ENCODE measurements at places on chromosomes 13 and 19.
A peak's percentile ranks its signal among the peaks of the same experiment; 100 is the strongest.

- DNase-seq: no peak
Measured at GRCh38 chr19:18321734-18322102, 1.2 kb downstream of the LSM4 start.

DNA sequence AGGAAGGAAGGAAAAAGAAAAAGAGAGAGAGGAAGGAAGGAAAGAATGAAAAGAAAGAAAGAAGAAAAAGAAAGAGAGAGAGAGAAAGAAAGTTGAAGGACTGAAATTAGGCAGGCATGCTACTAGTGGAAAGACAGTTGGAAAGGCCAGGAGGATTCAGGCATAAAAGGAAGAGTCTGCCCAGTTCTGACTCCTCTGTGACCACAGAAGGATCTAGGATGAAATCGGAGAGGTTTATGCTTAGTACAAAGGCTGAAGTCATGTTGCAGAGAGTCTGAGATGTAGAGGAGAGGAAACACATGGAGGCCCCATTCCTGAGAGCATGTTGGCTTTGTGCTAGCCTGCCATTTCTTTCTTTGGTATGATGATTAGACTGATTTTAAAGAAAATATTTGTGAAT, 246.5 kb upstream of the ARGLU1 start:
- no peak for DNase-seq

- no peak for DNase-seq
Measured at GRCh38 chr19:3803114-3803888, 17.1 kb upstream of the MATK start.

DNA sequence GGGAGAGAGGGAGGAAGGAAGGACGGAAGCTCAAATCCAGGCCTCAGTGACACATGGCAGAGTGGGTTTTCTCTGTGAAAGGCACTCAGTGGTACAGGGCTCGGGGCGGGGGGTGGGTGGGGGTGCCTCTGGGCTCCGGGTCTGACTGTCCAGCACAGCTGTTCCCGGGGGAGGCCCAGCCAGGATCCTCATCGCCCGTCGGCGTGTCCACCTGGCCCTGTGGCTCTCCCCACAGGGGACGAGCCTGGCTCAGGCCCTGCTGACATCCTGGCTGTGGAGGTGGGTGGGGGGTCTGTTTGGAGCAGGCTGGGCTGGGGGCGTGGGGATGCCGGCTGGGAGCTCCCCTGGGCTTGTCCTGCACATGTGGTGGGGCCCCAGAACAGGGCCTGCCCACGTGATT, 18.2 kb upstream of the MATK start:
- DNase-seq: no peak

DNA sequence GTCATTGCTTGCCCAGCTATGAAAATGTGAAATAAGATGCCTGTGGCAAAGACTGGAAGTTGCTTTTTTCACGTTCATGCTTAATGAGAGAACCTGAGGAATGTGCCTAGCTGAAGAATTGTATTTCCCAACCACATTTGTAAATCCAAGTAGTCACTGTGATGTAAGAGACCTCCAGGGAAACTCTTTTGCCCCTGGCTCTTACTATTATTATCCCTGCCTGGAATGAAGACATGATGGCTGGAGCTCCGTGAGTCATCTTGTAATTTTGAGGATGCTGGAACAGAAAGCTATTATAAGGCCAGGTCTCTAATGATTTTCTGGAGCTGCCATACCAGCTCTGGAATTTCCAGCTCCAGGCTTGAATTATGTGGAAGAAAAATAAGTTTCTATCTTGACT, 894.3 kb downstream of the DIAPH3 start:
- no peak for DNase-seq

DNA sequence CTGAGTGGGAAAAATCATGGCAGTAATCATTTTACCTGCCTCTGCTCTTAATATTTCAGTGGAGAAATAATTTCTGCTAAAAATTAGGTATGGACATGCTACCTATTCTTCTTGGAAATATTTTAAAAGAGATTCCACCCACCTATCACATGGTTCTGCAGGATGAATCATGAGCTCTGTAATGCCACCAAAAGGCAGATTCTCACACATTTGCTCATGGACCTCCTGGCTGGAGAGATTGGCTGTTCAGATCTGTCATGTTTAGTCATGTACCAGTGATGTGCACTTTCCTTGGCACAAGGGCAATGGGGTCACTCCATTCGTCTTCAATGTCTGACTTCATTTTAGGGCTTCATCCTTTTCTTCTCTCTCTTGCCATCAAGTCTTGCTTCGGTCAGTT, 101.8 kb upstream of the MBNL2 start:
- DNase-seq: peak; percentile 24

DNA sequence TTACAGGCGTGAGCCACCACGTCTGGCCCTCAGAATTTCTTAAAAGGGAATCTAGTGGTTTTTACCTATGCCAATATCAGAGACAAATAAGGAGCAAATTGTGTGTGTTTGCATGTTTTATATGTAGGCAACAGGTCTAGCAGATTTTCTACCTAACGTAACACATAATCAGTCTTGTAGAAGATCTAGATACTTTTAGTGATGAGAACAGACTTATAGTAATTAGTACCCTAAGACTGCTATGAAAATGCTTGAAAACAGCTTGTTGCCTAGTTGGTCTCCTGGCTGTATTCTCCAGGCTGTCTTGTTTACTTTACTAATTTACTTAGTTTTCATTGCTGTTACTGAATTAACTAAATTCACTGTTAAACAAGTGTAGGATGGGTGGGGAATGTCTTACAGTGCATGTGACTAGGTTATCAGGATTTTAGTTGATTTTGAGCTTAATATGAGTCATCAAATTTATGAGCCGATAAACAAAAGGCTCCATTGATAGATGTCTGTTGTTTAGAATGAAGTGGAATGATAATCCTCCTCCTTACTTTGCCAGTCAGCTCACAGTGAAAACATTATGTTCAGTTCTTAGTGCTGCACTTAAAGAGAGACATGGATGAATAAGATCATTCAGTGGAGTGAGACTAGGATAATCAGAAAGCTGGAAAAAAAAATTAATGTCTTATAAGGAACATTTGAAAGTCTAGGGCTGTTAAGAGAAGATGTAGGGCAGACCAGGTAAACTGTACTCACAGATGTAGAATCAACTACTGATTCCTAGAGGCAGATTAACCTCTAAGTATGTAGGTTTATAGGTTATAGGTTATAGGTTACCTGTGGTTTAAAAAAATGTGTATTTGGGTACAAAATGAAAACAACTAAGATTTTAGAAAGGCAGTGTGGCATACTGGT, 22.4 kb downstream of the GTF2F2 start:
- DNase-seq: no peak

GRCh38 chr19:41384351-41384750, 8.0 kb downstream of the TMEM91 start:
- no peak for DNase-seq

DNA sequence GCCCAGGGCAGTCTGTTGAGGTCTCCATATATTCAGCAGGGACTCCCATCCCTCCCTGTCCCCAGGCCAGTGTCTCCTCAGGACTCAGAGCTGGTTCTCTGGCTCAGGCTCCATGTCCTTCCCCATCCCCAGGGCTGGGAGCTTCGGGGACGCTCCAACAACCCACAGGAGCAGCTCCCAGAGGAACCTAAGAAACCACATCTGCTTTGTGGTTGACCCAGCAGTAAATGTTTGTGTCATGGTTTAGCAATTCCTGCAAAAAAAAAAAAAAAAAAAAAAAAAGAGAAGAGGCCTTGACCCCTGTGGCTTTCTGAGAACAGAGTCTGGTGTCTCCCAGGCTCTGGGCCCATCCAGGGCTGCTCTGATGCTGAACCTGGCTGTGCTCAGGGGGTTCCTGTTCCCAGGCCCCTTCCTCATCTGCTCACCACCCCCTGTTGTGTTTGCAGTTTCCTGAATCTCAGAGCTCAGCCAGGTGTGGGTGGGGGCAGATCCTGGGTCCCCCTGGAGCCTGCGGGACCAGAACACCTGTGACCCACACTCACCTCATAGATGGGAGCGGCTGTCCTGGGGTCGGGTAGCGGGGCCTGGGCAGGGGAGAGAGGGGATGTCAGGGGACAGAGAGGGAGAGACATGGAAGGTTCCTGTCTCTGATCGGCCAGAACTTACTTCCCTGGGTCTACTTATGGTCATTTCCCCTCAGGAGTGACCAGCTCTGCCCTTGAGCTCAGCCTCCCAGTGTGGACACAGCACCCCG, 25.2 kb upstream of the CEACAM1 start:
- peak; percentile 84 for DNase-seq

DNA sequence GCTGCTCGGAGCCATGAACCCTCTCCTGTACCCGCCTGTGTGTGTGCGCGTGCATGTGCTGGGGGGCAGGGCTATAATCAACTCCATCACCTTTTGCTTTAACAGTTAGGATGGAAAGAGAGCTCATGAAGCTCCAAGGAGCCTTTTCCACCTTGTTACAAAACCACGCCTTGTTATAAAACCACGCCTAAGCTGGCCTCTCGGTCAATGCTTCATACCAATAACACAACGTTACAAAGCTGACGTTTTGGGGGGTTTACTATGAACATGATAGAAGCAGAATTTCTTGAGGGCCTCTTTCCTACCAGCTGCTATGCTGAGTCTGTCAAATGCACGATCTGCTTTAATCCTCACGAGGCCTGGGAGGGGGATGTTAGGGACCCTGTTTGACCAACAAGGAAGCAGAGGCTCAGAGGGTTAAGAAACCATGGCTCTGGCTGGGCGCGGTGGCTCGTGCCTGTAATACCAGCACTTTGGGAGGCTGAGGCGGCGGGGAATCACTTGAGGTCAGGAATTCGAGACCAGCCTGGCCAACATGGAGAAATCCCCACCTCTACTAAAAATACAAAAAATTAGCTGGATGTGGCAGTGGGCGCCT, 11.9 kb downstream of the CAPS start:
- DNase-seq: no peak

GRCh38 chr13:97215325-97215724, 6.8 kb upstream of the MBNL2 start:
- DNase-seq: no peak

- DNase-seq: peak; percentile 54
Measured at GRCh38 chr19:15154002-15154612, 46.7 kb downstream of the NOTCH3 start.

- no peak for DNase-seq
Measured at GRCh38 chr13:34078334-34078999, 260.5 kb downstream of the RFC3 start.

- peak; percentile 64 for DNase-seq
Measured at GRCh38 chr13:33676045-33676989, 141.6 kb upstream of the RFC3 start.

DNA sequence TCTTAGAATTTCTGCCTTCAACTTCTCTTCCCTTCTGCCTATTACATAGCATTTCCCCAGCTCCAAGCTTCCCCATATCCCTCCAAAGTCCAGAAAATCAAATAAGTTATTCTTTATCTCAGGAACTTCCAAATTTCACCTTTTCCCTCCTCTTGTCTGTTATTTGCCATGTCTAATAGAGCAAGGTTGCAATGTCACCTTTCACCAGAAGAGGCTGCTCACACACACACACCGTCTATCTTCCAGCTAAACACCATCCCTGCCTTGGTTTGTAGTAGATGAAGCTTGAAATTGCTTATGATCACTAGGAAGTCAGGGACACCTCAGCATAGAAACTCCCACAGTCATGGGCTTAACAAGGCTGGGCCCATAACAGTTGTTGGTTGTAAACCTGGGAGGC, 48.4 kb downstream of the ZNRF4 start:
- DNase-seq: no peak

DNA sequence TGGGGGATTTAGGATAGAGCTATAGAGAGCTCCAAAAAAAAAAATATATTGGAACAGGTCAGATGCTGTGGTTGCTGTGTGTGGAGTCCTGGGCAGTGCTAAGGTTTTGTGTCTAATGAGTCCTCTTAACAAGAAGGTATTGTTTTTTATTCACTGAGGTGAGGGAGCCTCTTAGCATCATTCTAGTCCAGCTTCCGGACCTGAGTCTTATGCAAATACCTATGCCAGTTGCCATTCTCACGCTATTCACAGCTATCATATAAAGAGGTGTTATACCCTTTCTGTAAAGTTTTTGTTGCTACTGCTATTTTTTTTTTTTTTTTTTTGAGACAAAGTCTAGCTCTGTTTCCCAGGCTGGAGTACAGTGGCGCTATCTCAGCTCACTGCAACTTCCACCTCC, 1.4 kb downstream of the NLRP2 start:
- DNase-seq: no peak

- DNase-seq: no peak
Measured at GRCh38 chr19:50659318-50660087, 10.3 kb downstream of the C19orf81 start.

GRCh38 chr19:29753190-29753933, 38.3 kb upstream of the C19orf12 start:
- no peak for DNase-seq

- DNase-seq: no peak
Measured at GRCh38 chr13:109394311-109394988, 391.9 kb downstream of the IRS2 start.

- DNase-seq: no peak
Measured at GRCh38 chr19:12833418-12833737, 1.0 kb downstream of the RTBDN start.

DNA sequence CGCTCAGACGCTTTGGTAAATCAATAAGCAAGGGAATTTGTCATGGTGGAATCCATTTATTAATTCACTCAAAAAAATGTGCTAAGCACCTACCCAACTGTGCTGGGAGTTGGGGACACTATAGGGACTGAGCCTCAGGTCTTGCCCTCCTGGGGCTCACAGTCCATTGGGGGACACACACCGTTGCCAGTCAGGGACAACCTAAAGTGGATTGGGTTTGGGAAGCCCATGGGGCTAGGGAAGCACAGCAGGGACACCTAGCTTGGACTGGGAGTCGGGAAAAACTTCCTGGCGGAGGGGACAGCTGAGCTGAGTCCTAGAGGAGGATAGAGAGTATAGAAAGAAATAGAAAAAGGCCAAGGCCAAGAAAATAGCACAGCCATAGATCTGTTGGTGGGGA, 8.5 kb downstream of the FOSB start:
- no peak for DNase-seq

GRCh38 chr19:55720214-55720746, 17.9 kb downstream of the NLRP9 start:
- no peak for DNase-seq

- peak; percentile 34 for DNase-seq
Measured at GRCh38 chr13:20796791-20797508, 23.2 kb upstream of the EEF1AKMT1 start.

- no peak for DNase-seq
Measured at GRCh38 chr13:99421271-99421670, 80.0 kb upstream of the TM9SF2 start.

DNA sequence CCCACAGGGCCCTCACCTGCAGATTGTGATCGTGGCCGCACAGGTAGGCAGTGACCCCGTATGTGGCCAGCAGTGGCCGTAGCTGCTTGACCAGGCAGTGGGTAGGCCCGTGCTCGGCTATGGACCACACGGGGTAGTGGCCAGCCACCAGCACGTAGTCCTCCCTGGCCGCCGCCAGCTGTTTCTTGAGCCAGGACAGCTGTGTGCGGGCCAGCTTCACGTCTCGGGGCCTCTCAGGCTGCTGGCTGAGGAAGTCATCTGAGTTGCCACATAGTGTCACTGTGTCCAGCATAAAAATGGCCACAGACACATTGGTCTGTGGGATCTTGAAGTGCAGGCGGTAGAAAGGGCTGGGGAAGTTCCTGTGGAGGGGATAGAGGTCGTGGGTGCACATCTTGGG, 1.2 kb downstream of the ACP5 start:
- no peak for DNase-seq
